ENCODE measurements at places on chromosomes 2 and 18.

GRCh38 chr18:58896734-58897508 is 32.2 kb downstream of the ZNF532 start:
- no peak for DNase-seq

GRCh38 chr18:63195326-63196159 is 124.0 kb downstream of the BCL2 start:
- DNase-seq: no peak

- DNase-seq: no peak
Measured at GRCh38 chr2:161096336-161096735, 63.9 kb upstream of the TANK start.

GRCh38 chr2:673615-674320 is 3.4 kb downstream of the TMEM18 start:
- no peak for DNase-seq

DNA sequence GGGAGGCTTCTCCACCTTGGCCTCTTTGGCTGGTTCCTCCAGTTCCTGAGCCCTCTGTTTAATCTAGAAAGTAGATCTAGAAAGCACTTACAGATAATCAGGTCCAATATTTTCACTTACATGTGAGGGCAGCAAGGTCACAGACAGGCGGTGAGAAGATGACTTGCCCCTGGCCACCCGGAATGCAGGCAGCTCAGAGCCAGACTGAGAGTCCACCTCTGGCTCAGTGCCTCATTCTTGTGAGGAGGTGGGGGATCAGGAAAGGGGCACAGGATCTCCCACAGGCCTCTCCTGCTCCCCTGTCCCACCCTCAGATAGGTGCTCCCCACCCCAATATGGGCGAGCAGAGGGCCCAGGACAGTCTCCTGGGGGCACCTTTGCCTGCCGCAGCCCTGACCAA is 5.8 kb downstream of the WNT6 start:
- no peak for DNase-seq

DNA sequence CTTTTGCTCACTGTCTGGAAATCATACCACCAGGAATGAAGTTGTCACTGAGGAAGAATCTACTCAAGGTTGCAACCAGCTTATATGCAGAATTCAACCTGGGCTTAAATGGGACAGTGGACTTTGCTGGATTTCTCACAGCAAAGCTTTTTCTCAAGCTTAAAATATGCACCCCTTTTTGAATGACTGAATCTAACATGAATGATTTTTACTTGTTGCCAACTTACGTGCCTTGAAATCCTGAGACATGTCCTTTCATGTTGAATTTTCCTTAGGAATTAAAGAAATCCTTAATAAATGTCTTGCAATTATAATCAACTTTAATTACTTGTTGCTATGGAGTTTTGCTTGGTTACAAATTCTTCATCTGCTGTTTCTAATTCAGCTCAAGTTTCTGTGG is 57.4 kb downstream of the SPP2 start:
- no peak for DNase-seq

- DNase-seq: no peak
Measured at GRCh38 chr18:72985686-72986085, 117.9 kb upstream of the NETO1 start.

GRCh38 chr18:77482190-77483085 is 232.8 kb downstream of the GALR1 start:
- no peak for DNase-seq

- no peak for DNase-seq
Measured at GRCh38 chr18:27996801-27997272, 180.1 kb downstream of the CDH2 start.

- DNase-seq: no peak
Measured at GRCh38 chr2:88226754-88227153, 56.6 kb downstream of the THNSL2 start.

GRCh38 chr2:211477537-211478275 is 921.3 kb downstream of the CPS1 start:
- no peak for DNase-seq

DNA sequence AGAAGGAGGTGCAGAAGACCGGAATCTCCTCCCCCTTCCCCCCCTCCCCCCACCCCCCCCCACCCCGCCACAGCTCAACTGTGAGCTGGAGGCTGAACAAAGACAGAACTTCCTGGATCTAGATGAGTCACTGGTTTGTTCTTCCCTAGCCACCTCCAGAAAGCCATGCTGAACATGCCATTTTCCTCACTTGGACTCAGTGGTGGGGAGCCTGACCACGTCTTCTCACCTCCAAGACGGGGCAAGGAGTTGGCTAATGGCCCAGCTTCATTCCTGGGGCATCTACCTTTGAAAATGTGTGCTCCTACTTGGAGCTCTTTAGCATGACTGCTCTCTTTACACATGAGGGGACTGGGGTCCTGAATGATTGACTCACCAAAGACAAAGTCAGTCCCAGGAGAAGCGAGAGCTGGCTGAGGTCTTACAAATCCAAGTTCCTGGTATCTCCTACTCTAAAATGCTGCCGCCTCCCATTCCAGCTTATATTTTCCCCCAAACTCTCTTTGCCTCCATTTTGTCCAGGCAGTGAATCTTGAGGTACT is 22.6 kb upstream of the FZD5 start:
- DNase-seq: no peak

DNA sequence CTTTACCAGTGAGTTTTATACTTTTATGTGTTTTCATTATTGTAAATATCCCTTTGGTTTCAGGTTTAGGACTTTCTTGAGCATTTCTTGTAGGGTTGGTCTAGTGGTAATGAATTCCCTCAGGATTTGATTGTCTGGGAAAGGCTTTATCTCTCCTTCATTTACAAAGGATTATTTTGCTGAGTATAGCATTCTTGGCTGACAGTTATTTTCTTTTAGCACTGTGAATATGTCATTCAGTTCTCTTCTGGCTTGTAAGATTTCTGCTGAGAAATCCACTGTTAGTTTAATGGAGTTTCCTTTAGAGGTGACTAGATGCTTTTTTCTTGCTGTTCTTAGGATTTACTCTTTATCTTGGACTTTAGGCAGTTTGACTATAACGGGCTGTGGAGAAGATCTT is 373.9 kb downstream of the TSN start:
- no peak for DNase-seq

- DNase-seq: no peak
Measured at GRCh38 chr2:218216336-218216673, 684 bp upstream of the ARPC2 start.

DNA sequence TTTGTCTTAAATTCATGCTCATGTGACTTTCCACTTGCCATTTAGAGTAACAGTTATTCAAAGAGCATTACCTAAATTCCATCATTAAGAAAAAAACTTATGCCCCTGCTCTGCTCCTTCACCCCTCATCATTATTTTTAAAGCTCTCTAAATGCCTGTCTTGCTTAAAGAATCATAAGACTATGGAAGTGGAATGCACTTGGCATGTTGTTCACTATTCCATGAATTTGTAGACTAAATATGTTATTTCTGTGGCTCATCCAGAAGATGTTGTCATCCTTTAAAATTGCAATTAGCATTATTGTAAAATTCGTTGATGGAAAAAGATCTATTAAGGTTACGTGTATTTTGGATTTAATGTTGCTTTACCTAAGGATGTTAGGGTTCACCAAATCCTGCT is 61.8 kb downstream of the FMNL2 start:
- DNase-seq: no peak

GRCh38 chr2:12767541-12767940 is 50.8 kb downstream of the TRIB2 start:
- no peak for DNase-seq

DNA sequence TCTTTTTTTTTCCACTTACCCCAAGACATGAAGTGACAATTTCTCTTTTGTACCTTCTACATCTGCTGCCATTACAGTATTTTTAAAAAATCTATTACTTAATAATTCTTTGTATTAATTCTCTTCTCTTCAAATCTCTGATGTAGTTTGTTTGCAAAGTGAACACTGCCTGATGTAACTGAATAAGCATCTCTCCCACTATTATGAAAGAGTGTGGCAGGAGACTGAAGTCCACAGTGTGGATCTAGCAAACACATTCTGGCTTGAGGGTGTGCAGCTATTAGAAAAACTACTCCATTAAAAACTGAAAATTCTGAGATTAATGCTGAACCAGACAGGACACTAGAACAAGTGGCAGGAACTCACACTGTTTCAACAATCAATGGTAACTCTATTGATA is 5.0 kb upstream of the SERPINB8 start:
- DNase-seq: no peak

GRCh38 chr18:12307701-12308385 is at the start of gene TUBB6:
TUBB6 (plus strand) TSS chr18:12308241; CDS start chr18:12308293, 52 bp downstream.
- DNase-seq: peak; percentile 93

- no peak for DNase-seq
Measured at GRCh38 chr2:176027806-176028205, 25.7 kb upstream of the LNPK start.

DNA sequence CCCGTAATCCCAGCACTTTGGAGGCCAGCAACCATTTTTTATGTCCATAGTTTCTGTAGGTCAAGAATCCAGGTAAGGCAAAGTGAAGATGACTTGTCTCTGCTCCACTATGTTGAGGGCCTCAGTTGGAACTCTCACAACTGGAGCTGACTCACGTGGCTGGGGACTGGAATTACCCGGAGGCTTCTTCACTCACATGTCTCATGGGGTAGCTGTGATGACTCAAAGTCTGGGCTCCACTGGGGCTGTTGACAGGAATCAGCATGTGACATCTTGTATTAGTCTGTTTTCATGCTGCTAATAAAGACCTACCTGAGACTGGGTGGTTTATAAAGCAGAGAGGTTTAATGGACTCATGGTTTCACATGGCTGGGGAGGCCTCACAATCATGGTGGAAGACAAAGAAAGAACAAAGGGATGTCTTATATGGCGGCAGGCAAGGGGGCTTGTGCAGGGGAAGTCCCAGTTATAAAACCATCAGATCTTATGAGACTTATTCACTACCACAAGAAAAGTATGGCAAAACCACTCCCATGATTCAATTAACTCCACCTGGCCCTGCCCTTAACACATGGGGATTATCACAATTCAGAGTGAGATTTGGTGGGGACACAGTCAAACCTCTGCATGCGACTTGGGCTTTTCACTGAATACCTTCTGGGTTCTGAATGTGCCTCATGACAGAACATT is 7.8 kb upstream of the PPP1R1C start:
- DNase-seq: no peak

GRCh38 chr18:76943542-76944339 is 121.4 kb downstream of the ZNF236 start:
- DNase-seq: peak; percentile 91

- no peak for DNase-seq
Measured at GRCh38 chr2:34979148-34979547, 1376.4 kb upstream of the CRIM1 start.

GRCh38 chr2:26970928-26971627 is 641 bp downstream of the MAPRE3 start:
- no peak for DNase-seq

DNA sequence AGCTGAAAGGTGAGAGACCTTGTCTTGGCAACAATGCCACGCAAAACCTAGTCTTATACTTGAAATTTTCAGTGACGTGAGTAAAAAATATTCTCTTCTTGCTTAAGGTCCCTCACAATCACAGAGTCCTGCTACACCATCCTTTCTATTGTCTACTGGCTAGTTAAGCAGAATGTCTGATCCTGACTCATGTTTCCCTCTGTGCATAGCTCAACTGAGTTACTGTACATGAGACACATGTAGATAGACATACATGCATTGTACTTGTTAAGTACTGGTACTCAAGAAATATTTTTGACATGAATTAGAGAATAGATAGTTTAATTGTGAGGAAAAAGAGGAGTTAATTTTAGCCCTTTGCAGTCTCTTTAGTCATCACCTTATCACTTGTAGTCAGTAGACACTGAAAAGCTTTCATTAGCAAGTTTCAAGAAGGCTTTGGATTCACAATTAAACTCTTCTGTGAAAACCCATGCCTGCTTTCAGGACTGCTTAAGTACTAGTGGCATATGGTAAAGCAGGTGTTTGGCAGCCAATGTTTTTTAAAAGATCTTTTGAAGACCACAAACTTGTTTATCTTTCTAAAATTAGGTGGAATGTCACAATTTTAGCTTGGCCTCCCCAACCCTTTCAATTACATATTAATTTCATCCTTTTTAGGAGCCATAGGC is 158.7 kb upstream of the CCDC150 start:
- DNase-seq: no peak

DNA sequence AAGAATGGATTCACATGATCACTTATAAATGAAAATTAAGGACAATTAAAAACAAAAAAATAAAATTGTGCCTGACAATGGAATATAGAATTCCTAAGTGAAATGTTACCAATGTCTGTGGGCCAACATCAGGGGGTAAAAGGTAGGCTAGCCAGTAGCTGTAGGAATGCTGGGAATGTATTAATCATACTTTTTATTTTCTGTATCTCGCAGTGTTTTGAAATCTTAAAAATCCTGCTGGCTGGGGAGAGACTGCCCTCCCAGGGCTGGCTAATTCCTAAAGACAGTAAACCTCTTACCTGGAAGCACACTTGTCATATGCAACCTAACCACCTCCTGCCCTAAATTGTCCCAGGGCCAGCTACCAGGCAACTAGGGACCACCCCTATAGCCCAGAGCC is 69.8 kb downstream of the REV1 start:
- no peak for DNase-seq

GRCh38 chr2:153105829-153106578 is 372.6 kb downstream of the RPRM start:
- no peak for DNase-seq

GRCh38 chr2:66494708-66495107 is 59.8 kb downstream of the MEIS1 start:
- DNase-seq: peak; percentile 88

All from lower leg skin (tissue), 4 donors.